Activated naive CD4-positive, alpha-beta T cell treated with anti-CD3 and anti-CD28 coated beads for 36 hours (primary cell): ENCODE measurements at places on chromosomes 2 and 18. TPM values are rescaled to one million over a fixed set of nuclear protein-coding genes. Genes with fewer than 3 reads are reported as not detected.
A peak's percentile ranks its signal among the peaks of the same experiment; 100 is the strongest.

DNA sequence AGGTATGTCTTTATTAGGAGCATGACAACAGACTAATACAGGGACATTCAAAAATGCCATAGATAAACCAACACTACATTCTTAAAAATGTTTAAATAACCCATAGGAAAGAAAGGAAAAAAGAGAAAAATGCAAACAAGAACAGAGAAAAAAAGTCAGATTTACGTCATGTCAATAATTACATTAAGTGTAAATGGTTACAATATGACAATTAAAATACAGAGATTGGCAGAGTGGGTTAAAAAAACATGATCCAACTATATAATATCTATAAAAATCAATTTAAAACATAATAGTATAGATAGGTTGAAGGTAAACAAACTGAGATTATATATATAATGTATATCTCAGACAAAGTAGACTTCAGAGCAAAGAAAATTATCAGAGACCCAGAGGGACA, 255.8 kb downstream of the ANAPC1 start:
- no peak for DNase-seq

DNA sequence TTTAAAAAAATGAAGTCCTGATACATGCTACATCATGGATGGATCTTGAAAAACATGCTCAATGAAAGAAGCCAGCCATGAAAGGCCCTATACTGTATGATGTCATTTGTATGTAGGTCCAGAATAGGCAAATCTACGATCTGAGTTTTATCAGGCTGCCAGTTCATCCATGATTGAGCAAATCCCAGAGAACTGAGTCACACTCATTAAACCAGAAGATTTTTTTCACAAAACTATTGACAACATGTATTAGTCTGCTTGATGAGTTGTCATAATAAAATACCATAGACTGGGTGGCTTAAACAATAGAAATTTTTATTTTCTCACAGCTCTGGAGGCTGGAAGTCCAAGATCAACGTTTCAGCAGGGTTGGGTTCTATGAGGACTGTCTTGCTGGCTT, 130.7 kb downstream of the MREG start:
- DNase-seq, result no peak

- DNase-seq, result no peak
Measured at GRCh38 chr2:176534798-176535466, 265.7 kb downstream of the MTX2 start.

GRCh38 chr2:165567273-165567672, 97.8 kb downstream of the CSRNP3 start:
- no peak for DNase-seq

Gene ARHGAP15
- total RNA-seq, result 90.1 TPM

- no peak for DNase-seq
Measured at GRCh38 chr2:68710336-68710735, 24.3 kb upstream of the ARHGAP25 start.

GRCh38 chr18:80042785-80043184, 8.6 kb downstream of the RBFA start:
- DNase-seq, result no peak

DNA sequence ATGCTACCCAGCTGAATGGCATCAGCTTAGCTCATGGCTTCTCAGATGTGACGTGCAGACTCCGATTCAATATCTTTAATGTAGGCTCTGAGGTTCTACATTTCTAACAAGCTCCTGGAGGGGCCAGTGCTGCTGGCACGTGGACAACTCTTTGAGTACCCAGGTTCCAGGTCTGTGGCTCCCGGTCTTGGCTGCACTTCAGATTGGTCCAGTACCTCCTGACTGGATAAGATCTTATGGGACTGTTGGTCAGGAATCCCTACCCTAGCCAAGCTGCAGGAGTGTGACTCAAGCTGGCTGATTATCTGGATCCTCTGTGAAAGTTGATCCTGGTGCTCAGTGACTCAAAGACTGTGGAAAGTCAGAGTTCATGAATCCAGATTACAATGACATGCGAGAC, 222.1 kb downstream of the ANKRD30B start:
- no peak for DNase-seq

- DNase-seq, result no peak
Measured at GRCh38 chr2:188916736-188917135, 57.4 kb upstream of the COL3A1 start.

DNA sequence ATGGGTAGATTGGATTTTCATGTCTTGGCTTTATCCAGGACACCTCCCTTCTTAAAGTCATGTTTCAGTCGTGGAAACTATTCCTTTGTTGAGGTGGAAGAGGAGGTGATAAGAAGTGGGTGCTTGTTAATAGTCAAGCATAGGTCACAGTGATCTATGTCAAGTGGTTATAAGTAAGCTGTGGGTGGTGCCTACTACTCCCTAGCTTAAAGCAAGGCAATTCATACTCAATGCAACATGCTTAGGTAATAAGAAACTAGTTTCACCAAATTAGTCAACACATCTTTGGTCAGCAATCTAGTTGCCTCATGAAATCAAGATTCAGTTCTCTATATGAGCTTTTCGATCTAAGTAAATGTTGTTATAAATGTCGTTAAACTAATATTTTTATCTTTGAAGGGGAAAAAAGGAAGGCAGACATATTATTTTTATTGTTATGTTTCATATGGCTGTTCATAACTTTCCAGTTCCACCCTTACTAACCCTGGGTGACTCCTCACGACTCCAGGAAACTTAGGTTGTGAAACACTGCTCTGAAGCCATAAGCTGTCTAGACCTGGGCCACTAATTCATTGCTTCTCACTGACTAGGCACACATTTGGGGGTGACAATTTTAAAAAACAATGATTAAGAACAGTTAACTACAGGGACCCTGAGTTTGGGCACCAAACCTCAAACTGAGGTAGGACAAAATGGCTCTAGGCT, 5.8 kb upstream of the ABCB11 start:
- DNase-seq, result no peak

GRCh38 chr2:112916145-112916571, 5.2 kb downstream of the IL37 start:
- peak; percentile 8 for DNase-seq
